ENCODE measurements at places on chromosomes 7 and 10.

- no peak for DNase-seq
These were observed 15.2 kb downstream of the CACNA2D1 start for GRCh38 chr7:82428186-82428961.

- no peak for DNase-seq
These were observed 233.6 kb upstream of the CCDC6 start for GRCh38 chr10:60139798-60140566.

- no peak for DNase-seq
These were observed 91.0 kb upstream of the AFAP1L2 start for GRCh38 chr10:114495303-114495702.

DNA sequence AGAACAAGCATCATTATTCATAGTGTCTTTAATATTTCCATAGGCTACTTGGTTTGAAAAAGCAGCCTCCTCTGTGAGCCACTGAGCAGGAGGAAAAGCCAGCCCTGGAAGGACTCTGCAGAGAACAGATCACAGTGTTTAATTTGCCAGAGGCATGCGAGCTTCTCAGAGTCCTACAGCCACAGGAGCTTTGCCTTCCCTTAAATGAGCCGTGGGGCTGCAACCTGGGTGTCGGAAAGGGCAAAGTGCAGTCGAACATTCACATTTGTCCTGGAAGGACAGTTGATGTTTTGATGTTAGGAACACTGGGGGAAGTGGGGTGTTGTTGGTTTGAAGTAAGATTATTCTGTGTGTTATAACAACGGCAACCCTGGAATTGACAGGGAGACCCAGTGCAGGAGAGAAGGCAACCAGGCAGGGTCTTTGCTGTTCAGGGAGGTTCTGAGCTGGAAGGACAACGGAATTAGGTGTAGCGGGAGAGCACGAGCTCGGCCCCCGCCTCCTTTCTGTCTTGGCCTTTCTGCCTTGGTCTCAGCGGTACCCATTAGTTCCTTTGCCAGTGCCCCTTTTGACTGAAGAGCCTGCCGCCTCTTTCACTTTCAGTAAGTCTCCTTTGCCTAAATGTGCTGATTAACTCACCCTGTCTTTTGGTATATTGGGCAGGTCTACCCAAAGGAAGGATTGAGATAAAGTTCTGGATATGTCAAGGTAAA, 192.3 kb upstream of the PITRM1 start:
- DNase-seq = no peak

- DNase-seq = no peak
These were observed 67.6 kb downstream of the OSBPL3 start for GRCh38 chr7:24912424-24912823.

DNA sequence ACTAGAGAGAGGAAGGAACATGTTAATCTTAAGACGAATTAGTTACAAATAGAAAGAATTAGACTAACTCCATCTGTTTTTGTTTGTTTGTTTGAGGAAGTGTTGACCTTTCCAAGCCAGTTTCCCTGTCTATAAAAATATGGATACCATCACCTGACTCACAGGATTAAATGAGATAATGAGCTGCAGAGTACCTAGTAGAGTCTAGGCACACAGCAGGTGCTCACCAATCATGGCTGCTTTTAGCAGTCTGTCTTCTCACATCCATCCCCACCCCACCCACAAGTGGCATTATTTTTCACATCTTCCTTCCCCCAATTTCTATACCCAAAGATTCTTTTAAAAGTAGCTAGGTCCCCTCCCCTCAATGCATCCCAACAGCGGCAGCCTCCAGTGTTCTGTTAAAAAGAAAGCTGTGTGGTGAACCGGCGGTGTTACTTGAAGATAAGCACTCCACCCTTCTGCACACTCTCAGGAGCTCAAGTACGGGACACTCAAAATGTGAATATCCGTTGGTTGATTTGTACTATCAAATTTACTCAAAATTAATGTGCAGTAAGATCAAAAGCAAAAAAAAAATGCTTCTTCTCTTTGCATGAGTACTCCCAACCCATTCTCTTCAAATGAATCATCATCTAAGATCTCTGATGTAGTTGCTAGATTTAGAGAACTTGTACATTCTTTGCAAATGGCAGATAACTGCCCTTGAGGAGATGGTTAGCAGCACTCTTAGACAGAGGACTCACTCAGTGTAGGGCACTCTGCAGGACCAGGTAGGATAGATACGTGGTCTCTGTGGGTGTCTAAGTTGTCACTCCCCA, 145.4 kb upstream of the ASAH2 start:
- no peak for DNase-seq

DNA sequence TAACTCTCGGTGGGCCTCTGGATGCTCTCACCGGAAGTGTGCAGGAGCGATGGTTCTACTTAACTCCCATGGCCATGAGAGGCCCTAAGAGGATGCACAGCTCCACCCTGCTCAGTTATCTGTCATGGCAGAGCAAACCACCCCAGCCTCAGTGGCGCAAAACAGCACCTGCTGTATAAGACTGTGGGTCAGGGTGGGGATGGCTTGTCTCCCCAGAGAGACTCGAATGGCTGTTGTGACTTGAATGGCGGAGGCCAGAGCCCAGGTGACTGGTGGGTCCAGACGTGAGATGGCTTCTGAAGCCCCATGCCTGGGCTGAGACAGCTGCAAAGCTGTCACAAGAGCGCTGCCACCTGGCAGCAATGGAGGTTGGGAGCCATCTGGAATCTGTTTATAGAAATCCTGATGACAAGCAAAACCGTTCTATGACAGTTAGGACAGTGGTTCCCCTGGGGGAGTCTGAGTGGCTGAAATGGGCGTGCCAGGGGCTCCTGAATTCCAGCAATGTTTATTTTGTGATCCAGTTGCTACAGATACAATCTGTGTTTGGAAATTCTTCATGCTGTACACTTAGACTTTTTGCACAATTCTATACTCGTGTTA, 490.5 kb downstream of the TCERG1L start:
- DNase-seq = no peak

DNA sequence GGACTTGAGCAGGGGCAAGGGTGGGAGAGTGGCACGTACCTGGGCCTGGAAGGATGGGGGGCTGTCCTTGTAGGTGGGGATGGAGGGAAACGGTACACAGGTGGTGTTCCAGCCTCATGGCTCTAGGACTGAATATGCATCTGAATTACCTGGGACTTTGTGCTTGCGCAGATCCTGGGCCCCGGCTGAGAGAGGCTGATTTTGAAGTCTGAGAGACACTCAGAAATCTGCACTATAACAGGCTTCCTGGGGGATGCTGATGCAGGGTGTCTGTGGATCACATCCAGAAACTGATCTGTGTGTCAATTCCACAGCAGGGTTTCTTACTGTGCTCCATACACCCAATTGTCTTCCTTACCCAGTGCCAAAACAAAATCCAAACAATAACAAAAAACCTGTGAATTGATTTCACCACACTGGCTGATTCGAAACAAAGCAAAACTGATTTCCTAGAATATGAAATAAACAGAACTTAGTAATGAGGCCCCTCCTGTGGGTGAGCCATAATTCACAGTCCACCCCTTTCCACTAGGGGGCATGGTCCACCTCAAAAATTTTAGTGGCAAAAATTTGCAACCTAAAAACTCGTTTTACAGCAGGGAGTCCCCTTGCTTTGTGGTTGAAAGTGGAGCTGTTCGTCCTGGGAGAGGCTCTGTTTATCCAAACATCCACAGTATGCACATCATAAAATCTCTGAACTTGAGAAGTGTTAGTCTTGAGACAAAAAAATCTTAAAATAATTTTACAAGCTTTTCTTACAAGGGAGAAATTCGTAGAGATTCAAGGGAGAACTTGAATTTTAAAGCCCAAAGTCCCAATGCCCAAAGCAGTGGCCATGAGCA, 32.0 kb upstream of the PLEKHA1 start:
- peak; percentile 42 for DNase-seq

- no peak for DNase-seq
These were observed 61.5 kb downstream of the PIK3AP1 start for GRCh38 chr10:96658844-96659243.

- DNase-seq = no peak
These were observed 47.4 kb upstream of the MACC1 start for GRCh38 chr7:20264623-20265022.

DNA sequence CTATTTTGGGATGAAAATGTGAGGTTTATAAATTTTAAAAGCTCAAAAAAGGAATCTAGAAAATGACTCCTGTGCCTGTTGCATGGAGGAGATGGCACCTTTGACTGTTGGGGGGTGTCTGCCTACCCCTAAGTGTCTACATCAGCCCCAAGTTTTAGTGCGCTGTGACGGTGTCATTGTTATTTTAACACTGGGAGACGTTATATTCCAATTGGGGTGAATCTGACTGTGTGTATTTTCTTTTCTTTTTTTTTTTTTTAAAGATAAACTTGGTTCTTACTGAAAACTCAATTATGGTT, 517 bp downstream of the SRGN start:
- DNase-seq = no peak

GRCh38 chr10:80515511-80515910, 22.2 kb upstream of the SH2D4B start:
- DNase-seq = no peak

GRCh38 chr10:30997536-30998235, 34.0 kb downstream of the ZNF438 start:
- no peak for DNase-seq

DNA sequence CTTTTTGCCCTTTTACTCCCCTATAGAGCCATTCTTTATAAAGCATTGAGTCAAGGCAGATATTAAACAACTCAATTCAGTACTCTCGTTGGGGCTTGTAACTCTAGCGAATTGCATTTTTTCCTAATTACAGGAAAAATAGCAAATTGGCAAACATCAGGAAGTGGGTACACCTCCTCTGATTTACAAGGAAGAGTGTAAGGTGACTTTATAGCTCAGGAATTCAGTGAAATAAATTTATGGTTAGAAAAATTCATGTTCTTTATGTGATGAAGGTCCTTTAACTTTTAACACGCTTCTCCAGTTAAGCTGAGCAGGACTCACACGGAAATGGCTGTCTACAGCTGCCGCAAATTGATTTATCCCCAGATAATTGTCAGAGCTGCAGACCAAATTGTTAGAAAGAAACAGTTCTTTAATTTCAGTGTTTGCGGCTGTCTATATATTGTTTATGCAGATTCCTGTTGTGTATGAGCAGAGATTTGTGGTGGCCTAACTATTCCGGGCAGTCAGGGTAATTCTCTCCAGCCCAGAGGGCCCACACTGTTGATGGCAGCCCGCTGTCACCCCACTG, 151.1 kb upstream of the MKI67 start:
- no peak for DNase-seq

DNA sequence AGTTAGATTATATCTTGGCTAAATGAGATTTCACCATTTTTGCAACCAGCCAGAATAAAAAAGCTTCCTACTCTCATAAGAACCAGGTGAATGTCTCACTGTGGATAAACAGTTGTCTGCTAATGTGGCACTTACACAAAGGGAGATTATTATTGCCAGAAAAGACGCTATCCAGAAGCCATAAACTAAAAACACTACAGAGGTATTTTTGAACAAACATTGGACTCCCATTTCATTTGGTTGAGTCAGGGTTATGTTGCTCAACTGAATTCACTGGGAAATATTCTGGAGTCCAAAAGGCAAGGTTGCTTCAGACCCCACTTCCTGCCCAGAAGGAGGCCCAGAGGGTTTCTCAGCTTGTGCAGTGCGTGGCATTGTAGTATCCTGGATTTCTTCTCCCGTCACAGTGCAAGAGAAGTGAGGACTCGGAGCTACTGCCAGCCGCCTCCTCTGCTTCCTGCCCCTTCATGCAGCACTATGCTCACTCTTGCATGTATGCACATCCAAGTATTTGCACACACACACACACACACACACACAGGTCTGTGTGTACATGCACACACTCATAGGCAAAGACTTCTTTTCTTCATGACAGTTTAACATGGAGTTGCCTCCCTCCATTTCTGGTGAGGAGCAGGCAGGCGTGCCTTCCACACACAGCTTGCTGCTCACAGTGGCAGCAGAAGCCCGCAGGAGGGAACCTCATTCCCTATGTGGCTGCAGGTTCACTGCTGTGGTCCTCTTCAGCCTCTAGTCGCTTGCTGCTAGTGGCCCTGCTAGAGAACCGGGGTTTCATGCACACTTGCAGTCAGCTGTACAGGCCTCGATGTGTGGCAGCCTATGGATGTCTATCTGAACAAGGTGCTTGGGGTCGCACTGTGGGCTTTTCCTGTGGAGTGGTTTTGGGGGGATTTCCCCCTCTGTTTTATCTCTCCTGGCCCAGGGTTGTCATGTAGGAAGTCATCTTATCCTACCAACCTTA, 10.1 kb downstream of the DENND10 start:
- DNase-seq = no peak

DNA sequence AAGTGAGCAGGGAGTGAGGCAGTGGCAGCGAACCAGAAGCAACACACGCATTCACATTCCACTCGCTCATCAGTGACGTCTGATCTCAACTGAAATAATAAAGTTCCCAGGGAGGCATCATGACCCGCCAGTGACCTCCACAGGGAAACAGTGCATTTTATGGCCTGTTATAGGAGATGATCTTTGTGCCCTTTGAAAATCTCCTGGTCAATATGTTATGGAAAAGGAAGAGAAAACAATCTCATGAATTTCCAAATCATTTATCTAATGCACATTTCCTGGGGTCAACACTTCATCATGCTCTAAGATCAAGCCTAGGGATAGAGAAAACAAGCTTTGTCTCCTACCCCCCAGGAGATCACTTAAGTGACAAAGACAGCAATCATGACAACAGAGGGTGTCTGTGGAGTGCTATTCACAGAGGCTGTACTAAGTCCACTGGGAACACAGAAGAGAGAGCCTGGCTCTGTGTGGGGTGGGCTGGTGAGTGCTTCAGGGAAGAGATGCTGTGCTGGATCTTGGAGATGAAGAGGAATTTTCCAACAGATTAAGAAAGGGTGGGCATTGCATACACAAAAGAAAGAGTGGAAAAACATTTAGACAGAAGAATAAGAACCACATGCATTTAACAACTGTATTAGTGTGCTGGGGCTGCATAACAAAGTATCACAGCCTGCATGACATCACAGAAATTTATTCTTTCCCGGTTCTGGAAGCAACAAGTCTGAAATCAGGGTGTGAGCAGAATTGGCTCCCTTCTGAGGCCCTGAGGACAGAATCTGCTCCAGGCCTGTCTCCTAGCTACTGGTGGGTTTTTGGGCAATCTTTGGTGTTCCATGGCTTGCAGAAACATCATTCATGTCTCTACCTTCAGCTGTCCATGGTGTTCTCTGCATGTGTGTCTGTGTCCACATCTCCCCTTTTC, 613.9 kb upstream of the IGFBP3 start:
- no peak for DNase-seq

GRCh38 chr10:28930514-28931495, 253.5 kb downstream of the BAMBI start:
- no peak for DNase-seq

Data from stimulated activated CD4-positive, alpha-beta T cell treated with anti-CD3 and anti-CD28 coated beads, Interleukin-2, amount 100 ng/mL, for 4 hours (primary cell).